C1 segment of cervical spinal cord (tissue), 14 donors: ENCODE measurements at places on chromosomes 3 and 15.

DNA sequence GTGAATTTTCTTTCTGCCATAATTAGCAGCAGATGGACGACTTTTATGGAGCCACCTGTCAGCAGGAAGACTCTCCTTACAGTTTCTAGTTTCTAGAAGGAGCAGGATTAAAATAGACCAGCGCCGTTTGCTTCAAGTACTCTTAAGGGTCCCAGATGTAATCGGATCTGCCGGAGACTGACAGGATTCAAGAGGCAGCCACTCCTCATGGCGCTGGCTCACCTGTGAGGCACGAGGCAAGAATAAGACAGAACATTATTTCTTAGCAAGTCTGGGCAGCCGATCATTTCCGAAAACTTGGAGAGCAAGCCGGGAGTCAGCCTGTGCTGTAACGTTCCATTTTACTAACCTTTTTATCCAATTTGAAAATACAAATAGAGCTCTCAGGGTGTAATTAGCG is 410.4 kb upstream of the RORA start:
- no peak for DNase-seq

GRCh38 chr3:183212565-183212964 is 40.5 kb upstream of the B3GNT5 start:
- DNase-seq, result no peak

GRCh38 chr3:40770061-40770460 is 245.3 kb downstream of the ZNF621 start:
- DNase-seq, result no peak

GRCh38 chr3:195163719-195164572 is 107.0 kb downstream of the XXYLT1 start:
- no peak for DNase-seq

GRCh38 chr3:126212620-126213378 is 32.4 kb upstream of the ALDH1L1 start:
- DNase-seq, result peak; percentile 45

DNA sequence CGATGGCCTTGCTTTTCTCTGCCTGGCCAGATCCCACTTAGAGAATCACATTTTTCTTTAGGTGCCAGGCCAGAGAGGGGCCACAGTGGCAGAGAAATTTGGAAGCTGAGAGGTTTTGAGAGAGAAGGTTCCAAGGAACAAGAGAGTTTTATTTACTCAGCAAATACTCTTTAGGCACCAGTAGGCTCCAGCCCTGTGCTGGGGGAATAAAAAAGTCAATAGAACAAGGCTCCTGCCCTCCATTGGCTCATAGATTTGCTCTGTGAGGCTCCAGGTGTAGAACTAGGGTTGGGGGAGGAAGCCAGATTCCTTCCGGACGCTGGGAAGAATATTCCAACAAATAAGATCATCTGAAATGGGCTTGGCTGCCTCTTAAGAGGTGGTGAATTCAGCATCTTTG is 59.9 kb downstream of the ST8SIA2 start:
- no peak for DNase-seq

DNA sequence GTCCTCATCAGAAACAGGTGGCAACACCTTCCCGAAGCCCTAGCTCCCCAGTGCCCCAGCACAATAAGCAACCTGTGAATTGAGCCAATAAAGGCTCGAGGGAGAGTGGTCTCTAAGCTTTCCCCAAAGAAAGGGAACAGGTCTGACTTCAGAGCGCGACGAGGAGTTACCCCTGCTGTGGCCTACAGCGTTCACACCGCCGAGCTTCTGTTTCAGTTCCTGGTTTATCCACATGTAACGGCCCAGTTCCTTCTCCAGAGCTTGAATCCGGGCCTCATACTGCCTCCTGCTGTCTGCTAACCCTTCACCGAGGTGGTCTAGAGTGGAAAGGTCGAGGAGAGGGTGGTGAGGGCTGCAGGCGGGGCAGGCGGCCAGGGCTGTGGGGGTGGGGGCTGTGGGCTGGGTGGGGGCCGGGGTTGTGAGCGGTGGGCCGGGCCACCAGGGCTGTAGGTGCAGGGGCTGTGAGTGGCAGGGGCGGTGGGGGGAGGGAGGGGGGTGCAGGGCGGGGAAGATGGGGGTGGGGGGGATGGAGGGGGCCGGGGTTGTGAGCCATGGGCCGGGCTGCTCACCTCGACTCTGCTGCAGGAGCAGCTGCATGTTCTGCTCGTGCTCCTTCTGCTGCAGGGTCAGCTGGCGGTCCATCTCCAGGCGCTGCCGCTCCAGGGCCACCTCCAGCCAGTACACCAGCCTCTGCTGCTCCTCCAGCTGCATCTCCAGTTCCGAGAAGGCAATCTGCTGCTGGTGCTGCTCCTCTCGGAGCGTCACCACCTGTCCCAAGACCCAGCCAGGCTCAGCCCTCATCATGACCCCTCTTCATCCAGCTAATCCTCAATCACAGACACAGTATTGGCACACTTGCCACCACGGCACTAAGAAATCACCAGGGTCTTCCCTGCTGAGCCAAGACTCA is 26.2 kb downstream of the KIF7 start:
- no peak for DNase-seq

DNA sequence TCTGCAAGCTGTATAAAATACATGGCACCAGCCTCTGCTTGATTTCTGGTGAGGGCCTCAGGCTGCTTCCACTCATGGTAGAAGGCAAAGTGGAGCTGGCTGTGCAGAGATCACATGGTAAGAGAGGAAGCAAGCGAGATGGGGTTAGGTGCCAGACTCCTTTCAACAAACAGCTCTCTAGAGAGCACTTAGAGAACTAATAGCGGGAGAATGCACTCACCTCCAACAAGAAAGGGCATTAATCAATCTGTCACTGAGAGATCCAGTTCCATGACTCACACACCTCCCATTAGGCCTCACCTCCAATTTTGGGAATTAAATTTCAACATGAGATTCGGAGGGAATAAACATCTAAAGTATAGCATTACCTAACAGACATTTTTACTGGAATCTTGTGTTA is 644.1 kb upstream of the ARRDC4 start:
- no peak for DNase-seq

DNA sequence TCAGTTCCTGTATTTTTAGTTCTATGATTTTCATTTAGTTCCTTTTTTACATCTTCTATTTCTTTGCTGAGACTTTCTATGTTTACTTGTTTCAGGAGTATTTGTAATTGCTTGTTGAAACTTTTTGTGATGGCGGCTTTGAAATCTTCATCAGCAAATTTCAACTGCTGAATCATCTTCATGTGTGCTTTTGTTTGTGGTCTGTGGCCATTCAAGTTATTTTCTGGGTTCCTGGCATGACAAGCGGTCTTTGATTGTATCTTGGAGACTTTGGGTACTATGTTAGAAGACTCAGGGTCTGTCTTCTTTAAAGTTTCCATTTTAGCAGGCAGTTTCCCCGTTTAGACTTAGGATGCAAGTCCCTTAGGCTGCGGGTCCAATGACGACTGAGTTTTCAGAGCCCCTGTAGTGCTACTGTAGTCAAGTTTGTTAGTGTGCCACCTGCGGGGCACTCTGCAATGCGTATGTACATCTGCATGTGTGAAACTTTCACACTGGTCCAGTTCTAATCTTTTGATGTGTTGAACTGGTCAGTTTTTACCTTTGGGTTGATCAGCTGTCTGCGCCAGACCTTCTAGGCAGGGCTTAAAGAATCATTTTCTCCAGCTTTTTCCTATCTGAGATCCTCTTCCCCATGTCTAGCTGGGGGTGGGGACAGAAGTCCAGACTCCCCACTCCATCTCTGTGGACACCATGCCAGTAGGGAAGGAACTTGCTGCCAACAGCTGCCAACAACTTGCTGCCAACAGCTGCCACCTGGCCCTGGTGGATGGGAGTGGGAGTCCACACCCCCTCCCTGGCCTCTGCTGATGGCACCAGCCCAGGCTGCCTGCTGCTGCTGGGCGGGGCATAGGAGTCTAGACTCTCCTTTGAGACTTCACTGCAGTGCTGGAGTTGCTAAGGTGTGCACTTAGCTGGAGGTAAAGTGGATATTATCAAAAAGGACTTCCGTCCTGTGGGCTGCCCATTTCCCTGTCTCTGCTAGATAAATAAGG is 190.9 kb downstream of the TJP1 start:
- DNase-seq, result no peak

DNA sequence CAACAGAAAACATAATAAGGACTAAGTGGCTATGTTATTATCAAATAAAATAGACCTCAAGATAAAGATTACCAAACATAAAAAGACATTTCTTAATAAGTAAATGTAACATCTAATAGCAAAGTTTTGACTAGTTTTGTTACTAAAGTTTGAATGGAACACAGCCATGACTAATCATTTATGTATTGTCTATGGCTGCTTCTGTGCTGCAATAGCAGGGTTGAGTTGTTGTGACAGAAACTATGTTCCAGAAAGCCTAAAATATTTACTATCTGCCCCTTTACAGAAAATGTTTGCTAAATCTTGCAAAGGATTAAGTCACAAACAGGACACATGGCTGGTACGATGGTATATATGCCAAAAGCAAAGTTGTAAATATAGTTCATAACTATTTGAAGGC is 37.9 kb upstream of the MYH15 start:
- no peak for DNase-seq
